ENCODE measurements at places on chromosomes 1 and 21.

GRCh38 chr1:159881622-159882526 is 18.1 kb downstream of the CFAP45 start:
- DNase-seq, result no peak

GRCh38 chr1:33997127-33998036 is 133.5 kb downstream of the HMGB4 start:
- DNase-seq, result no peak

GRCh38 chr1:31180338-31180737 is 59.3 kb downstream of the NKAIN1 start:
- DNase-seq, result no peak

GRCh38 chr21:35108887-35109286 is 59.8 kb upstream of the RUNX1 start:
- no peak for DNase-seq

GRCh38 chr1:110903853-110904500 is 31.0 kb downstream of the CD53 start:
- no peak for DNase-seq

DNA sequence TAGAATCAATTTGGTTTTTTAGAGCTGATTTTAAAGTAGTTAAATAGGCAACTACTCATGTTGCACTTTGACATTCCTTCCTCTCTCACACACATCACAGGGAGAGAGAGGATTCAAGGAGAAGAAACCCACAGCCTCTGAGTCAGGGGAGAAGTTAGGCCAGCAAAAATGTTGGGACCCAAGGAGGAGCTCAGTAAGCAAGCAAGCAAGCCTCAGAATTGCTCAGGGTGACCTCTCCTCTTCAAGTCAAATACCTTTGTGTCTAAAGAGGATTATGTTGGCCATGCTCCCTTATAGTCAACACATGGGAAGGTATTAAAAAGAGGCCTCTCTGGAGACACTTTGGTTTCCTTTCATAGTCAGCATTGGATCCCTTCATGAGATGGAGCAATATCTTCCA is 80.5 kb upstream of the WARS2 start:
- DNase-seq, result no peak

DNA sequence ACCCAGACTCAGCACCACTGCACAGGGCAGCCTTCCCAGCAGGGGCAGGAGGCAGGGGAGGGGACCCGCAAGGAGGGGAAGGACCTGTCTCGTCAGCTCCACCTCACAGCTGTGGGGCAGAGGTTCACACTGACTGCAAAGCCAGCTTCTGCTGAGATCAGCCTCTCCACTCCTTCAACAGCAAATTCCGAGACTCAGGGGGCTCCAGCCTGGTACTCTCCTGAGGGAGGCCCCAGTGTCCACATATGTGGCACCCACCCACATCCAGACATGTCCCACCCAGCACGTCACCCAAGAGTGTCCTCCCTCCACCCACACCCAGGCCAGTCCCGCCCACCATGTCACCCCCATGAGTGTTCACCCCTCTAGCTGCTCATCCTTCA is 329.5 kb downstream of the NPHP4 start:
- DNase-seq, result no peak

GRCh38 chr1:116405241-116406135 is 32.4 kb downstream of the ATP1A1 start:
- DNase-seq, result no peak

DNA sequence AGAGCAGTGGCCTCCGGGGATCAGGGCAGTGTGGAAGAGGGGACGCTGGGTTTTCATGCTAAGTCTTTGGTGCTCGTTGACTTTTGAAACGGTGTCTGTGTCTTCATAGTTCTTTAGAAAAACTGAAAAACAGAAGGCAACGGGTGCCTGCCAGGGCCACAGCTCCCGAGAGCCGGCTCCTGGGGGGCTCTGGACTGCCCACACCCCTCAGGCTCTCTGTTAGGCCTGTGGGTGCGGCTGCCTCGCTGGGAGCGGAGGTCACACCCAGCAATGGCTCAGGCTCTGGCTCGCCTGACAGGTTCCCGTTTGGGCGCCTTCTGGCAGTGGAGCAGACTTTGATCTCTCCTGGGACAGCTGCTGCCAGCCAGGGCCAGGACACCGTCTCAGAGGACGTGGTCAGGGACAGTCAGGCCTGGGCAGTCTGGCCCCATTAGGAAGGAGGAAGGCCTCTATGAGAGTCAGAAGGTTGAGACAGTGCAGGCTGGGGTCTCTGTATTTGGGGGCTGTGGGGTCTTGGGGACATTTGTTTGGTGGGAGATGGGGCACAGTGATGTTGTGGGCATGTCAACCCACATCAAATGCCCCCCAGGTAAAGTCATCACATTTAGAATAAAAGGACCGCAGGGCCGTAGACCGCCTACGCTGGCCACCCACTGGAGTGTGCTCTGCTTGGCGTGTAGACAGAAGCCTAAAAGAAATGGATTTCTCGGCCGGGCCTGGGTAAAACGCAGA is 5.6 kb downstream of the ARHGEF16 start:
- no peak for DNase-seq

DNA sequence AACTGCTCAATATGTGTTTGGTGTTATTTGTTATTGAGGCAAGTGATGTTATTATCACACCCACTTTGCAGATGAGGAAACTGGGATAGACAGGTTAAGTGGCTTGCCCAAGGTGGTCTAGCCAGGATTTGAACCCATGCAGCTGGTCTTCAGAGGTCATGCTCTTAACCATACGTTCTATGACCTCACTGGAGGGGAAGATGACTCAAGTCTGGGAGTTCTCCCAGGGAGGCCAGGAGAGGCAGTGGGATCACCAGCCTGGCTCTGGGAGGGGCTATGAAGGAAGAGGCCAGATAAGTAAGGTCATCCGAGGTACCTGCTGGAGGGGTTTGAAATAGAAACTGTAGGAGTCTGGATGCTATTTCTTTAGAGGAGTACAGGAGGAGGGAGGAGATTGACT is 95.3 kb downstream of the NAV1 start:
- no peak for DNase-seq

DNA sequence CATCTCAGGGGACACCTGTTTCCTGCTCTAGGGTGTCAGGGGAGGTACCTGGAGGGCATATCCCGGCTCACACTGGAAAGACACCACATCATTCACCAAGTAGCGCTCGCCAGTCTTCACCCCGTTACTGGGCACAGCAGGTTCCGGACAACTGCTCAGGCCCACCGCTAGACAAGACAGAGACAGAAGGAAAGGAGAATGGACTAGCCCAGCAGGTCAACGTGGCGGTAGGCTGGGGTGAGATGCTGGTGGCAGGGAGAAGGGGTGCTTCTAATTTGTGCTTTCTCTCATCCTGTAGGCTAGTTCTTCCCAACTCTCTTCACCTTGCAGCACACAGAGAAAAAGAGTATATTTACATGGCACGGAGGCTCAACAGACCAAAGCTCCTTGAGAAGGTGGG is 145.0 kb downstream of the ZSCAN20 start:
- no peak for DNase-seq

- DNase-seq, result no peak
Observed at GRCh38 chr21:45489722-45489982, 52.6 kb downstream of the SLC19A1 start.

GRCh38 chr1:201883786-201884185 is 4.9 kb upstream of the SHISA4 start:
- DNase-seq, result no peak

DNA sequence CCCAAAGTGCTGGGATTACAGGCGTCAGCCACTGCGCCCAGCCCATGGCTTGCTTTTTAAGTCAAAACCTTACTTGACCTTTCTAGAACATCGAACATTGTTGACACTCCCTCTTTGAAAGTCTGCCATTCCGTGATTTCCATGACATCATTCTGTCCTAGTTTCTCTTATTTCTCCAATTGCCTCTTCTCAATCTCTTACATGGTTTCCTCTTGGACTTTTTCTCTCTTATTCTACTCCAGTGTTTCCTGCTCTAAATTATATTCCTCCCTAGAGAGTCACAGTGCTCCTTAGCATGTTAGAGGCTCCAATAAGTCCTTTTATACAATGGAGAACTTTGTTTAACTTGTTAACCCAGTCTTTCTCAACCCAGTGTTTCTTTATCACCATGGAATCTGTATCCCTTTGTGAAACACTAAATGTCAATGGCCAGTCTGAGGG is 25.5 kb downstream of the JAM2 start:
- DNase-seq, result no peak

DNA sequence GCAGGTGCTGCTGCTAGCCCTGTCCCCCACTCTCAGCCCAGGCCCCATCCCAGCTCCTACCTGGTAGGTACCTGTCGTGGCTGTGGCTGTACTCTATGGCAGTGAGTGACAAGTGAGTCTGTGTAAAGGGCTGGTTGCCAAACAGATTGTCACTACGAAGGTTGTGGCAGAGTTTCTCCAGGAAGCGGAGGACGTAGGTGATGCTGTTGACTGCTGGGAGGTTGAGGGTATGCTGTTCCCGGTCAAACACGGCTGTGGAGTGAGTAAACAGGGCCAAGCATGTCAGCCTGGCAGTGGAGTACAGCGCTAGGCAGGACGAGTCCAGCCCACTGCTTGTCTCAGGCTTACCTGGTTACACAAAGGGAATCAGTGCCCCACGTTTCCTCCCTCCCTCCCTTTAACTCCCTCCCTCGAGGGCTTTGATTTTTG is 24.8 kb upstream of the SLFNL1 start:
- DNase-seq, result no peak

GRCh38 chr1:183732236-183732880 is 72.6 kb upstream of the RGL1 start:
- DNase-seq, result no peak

DNA sequence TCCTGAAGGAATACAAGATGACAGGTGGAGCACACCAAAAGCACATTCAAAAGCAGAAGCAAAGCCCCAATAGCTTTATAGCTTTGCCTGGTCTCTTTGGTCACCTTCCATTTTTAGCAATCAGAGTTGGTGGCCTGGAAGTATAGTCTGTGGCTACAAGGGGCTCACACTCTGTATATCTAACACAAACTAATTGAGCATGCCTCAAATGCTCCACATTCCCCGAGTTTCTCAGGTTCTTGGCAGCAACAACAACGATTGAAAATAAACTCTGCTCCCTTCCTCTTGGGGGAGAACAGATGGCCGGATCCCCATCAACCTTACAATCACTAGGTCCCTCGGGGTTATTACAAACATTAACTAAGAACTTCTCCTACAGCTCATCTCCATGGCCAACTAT is 24.9 kb upstream of the TADA1 start:
- DNase-seq, result no peak

GRCh38 chr1:234481771-234482170 is 2.8 kb upstream of the TARBP1 start:
- no peak for DNase-seq
